Renal cortical epithelial cell (primary cell): ENCODE measurements at places on chromosomes 3 and 15.

GRCh38 chr15:73941871-73942635, 15.8 kb downstream of the LOXL1 start:
- DNase-seq: no peak

DNA sequence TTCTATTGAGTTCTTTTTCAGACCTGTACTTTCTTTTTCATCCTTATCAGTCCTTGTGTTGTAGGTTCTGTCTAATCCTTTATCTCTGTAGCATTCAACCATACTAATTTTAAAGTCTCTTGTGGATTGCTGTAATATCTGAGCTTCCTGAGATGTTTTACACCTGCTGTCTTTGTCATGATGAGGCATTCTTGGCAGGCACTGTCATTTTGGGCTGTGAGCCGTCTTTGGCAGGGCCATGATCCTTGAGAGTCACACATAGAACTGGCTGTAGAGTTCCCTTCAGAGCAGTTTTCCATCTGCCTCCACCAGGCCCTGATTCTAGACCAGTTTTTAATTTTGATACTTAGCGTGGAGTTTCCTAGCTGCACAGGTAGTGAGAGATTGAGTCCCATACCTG, 6.7 kb downstream of the EFCC1 start:
- no peak for DNase-seq

DNA sequence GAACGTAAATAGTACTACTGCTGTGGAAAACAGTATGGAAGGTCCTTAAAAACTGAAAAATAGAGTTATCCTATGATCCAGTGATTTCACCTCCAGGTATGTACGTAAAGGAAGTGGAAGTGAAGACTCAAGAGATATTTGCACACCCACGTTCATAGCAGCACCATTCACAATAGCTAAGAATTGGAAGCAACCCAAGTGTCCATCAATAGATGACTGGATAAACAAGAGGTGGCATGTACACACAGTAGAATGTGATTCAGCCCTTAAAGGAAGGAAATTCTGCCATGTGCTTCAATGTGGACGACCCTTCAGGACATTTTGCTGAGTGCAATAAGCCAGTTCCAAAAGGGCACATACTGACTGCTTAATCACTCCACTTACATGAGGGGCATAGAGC, 188.3 kb downstream of the APBA2 start:
- no peak for DNase-seq

DNA sequence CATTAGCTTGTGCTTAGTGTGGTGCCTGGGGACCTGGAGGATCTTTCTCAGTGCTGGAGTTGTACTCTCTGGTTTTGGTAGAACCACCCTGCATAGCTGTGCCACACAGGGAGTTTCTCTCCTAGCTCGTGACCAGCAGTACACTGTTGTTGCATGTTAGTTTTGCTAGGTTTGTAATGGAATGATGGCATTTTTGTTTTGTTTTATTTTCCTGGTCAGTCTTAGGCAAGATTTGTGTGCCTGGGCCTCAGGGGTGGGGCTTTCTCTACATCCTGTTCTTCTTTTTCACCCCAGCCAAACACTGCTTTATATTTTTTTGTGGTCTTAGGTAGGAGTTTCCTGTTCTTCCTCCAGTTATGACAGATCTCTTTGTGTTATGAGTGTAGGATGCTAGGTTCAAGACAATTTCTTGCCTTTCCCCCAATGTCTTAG, 534.5 kb upstream of the KCNMB2 start:
- DNase-seq: no peak

GRCh38 chr3:195246581-195246995, 24.4 kb downstream of the XXYLT1 start:
- no peak for DNase-seq

- DNase-seq: peak; percentile 77
These were observed 2.0 kb upstream of the GP9 start for GRCh38 chr3:129058441-129059200.

DNA sequence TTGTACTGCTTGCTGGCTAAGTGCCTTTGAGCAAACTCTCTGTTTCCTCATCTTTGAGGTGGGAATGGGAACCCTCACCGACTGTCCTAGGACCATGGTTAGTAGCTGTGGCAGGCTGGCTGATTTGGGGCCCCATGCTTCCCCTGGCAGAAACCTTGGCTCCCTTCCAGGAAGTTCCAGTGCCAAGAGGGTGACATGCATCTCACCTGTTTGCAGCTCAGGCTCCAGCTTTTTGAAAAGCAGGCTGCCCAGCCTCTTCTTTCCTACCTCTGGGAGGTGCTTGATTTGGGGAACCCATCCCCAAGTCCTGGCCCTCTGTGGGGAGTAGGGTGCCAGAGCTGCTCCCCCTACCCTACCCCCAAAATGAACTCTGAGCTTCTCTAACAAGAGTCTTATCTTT, 50.8 kb downstream of the RAB11A start:
- DNase-seq: no peak

- peak; percentile 91 for DNase-seq
These were observed 16.4 kb downstream of the CHST13 start for GRCh38 chr3:126540342-126540849.

GRCh38 chr3:62723166-62723913, 151.9 kb downstream of the CADPS start:
- no peak for DNase-seq

DNA sequence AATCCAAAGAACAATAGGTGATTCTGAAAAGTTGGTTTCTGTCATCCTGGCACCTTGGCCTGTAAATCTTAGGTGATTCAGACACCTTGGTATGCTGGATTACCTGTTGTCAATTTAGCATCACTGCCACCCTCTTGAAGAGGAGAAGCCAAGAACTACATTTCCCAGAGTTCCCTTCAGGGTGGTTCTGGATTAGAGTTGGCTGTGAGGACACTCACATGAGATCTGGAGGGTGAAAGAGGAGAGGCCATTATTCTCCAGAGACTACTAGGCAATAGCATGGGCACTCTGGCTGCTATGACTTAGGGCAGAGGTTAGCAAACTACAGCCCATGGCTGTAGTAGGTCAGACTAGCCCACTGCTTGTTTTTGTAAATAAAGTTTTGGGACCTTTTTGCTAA, 41.7 kb upstream of the CORO2B start:
- no peak for DNase-seq

DNA sequence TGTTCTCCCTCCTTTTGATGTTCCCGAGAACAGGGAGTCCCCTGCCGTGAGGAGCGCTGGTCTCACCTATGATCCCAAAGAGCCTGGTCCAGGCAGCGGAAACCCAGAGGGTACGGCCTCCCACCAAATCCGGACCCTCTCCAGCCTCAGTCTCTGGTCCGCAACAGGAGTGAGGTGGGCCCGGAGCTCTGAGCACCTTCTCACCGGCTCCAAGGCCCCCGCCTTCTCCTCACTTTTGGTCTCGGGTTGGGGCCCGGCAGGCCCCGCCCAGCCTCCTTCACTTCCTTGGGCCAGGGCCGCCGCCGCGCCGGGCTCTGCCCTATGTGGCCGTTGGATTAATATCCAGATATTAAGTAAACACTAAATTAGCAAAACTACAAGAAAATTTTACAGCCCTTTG, 5.7 kb upstream of the SKOR1 start:
- DNase-seq: no peak

GRCh38 chr15:69223083-69223813, 62.8 kb downstream of the GLCE start:
- DNase-seq: no peak

GRCh38 chr3:51718547-51719409, 11.9 kb downstream of the GRM2 start:
- peak; percentile 59 for DNase-seq

GRCh38 chr15:39434751-39435238, 146.1 kb upstream of the THBS1 start:
- no peak for DNase-seq

GRCh38 chr3:17592956-17593355, 149.5 kb downstream of the TBC1D5 start:
- peak; percentile 45 for DNase-seq

- peak; percentile 65 for DNase-seq
These were observed 33.3 kb downstream of the TMCO5A start for GRCh38 chr15:37967788-37968187.

- DNase-seq: no peak
These were observed 362.3 kb upstream of the GOLIM4 start for GRCh38 chr3:168457954-168458539.

DNA sequence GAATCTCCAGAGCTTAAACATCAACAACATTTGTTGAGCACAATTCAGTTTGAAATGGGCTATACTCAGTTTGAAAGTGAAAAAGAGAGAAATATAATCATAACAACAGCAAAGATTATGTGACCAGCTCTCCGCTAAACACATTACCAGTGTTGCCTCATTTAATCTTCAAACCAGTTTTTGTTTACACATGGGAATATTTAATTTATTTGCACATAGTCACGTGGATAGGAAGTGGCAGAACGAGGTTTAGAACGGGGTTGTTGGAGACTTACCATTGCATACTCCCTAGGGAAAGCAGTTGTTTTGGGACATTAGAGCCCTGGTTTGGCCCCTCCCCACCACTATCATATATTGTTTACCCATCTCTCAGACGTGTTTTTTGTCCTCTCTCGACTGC, 77.2 kb downstream of the IL1RAP start:
- DNase-seq: no peak

GRCh38 chr3:130276203-130276803, 69.2 kb upstream of the COL6A5 start:
- peak; percentile 54 for DNase-seq

DNA sequence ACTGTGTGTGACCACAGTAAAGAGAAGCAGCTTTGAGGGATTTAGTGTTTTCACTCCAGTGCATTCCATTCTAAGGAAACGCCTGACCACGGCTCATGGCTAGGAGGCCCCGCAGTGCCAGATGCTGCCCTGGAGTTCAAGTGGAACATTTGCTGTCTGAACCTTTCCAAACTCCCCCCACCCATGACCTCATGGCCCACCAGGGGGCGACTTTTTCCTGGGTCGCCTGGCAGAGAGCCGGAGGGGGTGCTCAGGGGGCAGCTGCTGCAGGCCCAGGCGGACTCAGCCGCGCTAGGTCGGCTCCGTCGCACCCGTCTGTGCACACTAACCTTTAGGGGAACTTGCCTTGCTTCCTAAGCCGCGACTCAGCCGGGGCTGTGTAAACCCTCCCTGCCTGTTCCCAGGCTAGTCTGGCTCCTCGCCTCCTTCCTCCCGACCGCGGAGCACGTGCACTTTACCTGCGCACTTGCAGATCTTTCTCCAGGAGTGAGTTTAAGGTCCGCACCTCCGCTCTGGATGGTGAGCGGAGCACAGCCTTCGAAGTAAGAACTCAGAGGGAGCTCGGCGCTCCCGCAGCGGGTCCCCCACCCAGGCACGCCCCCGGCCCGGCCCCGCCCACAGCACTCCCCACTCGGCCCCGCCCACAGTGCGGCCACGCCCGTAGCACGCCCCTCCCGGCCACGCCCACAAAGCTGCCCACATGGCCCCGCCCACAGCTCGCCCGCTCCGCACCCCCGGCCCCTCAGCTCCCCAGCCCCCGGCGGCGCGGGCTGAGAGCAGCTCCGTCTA, at the start of gene OCA2:
TSS of gene OCA2 (minus strand) at position 550 of the 789 bp plus-strand sequence. CDS start 17,441 bp downstream, outside the sequence.
- peak; percentile 48 for DNase-seq
